ENCODE measurements at places on chromosomes 4 and X.

DNA sequence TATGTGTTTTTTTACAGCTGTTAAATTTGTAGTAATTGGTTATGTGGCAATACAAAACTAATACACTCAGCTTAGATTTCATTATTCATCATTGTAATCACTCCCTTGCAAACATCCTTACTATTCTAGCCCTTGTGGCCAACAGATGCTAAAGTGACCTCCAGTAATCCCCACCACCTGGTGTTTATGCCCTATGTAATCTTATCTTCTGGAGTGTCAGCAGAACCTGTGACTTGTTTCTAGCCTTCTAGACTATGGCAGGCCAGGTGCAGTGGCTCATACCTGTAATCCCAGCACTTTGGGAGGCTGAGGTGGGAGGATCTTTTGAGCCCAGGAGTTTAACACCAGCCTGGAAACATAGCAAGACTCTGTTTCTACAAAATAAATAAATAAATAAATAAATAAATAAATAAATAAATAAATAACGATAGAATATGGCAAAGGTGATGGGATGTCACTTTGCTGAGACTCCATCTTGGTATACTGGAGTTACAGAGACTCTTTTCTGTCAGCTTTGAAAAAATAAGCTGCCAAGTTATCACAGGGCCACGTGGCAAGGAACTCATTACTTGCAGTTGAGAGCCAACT lies 12.3 kb upstream of the TSR2 start:
- no peak for DNase-seq

- no peak for DNase-seq
Measured at GRCh38 chr4:70392057-70392776, 5.5 kb upstream of the OPRPN start.

DNA sequence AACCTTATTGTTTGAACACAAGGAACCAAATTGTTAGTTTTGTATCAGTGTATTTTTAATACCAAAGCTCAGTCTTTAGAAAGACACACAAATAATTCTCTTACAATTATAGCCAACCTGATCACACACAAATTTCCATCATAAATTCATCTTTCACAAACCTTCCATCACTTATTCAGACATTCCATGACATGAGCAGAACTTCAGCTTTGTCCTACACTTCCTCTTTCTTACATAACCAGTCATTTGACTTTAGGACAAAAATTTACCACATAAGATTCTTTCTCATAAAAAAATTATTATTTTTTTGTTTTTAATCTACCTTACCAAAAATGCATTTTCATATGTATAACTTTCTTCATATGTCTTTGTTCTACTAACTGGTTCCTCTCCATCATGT lies 312.2 kb downstream of the GALNTL6 start:
- no peak for DNase-seq

DNA sequence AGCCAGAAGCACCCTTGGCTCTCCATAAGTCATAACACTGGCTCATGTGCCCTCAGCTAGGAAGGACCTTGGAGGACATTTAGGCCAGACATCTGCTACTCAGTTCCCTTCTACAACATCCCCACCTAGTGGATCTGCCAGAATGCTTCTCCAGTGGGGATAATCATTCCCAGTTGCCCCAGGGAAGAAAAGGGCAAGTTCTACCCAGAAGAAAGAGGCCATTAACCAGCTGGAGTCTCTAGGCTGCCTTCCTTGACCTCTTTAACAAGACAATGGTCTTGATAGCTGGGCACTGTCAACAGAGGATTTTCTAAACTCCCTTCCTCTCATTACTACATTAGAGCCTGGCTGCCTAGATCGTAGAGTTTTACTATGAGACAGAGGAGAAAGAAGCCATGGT lies 42.0 kb downstream of the LGI2 start:
- no peak for DNase-seq

GRCh38 chr4:184201179-184201578 lies 16.5 kb downstream of the ENPP6 start:
- no peak for DNase-seq

DNA sequence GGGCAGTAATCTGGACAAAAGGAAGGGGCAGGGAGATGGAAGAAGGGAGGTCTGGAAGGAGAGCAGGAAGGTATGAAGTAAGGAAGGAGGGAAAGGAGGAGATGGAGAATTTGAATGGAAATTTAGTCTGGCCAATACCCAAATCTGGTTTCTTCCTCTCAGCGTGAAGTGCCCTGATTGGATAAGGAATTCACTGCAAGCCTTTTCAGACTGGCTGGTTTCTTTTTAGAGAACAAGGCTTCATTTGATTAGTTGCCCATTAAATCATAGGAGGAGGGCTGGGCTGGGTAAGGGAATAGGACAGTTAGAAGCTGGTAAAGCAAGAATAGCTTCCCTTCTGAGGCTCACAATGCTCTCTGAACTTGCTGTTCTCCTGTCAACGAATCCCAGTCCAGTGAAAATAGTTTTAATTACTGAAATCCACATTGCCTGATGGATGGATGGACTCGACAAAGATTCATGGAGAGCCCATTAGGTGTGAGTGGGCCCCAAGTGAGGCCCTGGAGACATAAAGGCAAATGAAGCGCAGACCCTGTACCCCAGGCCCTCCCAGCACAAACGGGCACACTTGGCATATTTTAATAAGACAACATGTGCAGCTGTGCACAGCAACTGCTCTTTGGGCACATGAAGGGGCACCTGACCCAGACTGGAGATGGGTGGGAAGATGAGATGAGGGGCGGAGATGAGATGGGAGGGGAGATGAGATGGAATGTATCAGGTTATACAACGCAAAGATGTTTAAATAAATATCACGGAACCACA lies 347.1 kb upstream of the GATB start:
- no peak for DNase-seq

DNA sequence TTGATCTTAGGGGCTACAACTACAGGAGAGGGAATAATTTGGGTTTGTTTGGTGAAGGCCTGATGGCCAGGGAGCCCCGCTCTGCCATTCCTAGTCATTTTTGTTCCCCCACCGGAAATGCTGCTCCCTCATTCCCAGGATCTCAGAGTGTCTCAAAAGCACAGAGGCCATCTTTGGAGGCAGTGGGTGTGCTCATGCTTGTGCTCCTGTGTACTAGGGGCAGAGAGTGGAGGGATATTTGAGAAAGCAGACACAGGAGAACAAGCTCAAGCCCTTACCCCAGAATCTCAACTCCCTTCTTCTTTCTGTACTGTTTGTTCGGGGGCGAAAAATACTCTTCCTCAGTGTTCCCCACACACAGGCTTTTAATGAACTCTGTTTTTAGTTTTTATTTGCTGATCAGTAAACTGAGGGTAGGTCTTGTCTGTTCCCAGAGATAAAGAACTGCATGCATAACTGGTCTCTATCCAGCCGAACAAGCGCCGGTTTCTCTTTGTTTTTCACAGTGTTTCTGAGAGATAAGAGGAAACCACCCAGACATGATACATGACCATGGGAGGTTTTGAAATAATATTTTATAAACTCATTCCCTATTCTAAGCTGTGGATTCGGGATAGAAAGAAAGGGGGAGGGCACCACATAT lies 32.9 kb upstream of the XK start:
- no peak for DNase-seq

GRCh38 chr4:141241986-141242385 lies 21.3 kb downstream of the ZNF330 start:
- no peak for DNase-seq

DNA sequence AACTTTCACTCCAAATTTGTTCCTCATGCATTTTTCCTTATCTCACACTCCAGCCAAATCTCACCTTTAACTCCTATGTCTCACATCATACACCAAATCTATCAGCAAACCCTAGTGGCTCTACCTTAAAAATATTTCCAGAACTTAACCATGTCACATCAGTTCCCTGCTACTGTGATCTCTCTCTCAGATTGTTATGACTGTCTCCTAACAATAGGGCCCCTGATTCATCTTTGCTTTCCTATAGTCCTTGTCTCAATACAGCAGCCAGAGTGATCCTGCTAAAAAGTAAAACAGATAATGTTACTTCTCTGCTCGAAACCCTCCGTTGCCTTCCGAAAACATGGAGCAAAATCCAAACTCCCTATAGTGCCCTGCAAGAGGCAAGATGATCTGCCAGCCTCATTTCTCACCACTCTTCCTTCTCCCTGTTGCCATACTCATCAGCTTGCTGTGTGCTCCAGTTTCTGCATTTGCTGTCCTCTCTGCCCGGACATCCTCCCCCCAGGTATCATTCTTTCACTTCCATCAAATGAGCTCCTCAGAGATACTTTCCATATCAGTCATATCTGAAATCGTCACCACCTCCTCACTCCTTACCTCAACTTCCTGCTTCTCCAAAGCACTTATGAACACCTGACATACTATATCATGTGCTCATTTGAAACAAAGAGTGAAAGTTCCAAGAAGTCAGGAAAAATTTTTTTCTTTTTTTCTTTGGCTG lies 293.4 kb upstream of the NR3C2 start:
- no peak for DNase-seq

DNA sequence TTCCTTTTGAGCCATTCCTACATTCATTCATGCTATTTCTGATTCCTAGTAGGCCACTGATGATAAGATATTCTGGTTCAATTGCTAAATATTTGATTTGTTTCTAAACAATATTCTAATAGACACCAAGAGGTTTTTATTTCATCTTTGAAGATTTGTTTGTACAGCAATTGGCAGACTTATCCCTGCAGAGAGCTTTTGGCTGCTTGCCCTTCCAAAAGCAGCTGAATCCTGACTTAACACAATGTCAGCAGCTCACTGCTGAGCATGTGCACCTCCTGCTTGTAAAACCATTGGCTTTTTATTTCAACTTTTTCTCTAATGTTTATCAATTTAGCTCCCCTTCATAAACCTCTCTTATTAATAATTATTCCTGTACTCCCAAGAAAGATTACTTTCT lies 45.3 kb downstream of the MMRN1 start:
- no peak for DNase-seq

DNA sequence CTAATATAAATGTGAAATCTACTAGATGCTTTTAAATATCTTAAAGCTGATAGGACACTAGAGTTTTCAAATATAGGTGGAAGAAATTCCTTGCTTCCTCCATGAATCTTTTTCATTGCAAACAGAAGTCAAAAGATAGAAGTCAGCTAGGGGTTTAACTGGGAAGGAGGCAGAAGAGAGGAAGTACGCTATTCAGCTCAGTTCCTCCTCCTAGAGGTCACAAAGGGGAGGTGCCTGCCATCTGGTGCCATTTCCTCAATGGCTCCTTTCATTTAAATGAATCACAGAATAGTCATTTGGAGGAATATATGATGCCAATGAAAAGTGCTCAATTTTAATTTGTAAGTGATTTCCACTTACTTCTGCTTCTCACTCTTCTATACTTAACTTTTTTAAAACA lies 8.5 kb downstream of the COL25A1 start:
- no peak for DNase-seq

DNA sequence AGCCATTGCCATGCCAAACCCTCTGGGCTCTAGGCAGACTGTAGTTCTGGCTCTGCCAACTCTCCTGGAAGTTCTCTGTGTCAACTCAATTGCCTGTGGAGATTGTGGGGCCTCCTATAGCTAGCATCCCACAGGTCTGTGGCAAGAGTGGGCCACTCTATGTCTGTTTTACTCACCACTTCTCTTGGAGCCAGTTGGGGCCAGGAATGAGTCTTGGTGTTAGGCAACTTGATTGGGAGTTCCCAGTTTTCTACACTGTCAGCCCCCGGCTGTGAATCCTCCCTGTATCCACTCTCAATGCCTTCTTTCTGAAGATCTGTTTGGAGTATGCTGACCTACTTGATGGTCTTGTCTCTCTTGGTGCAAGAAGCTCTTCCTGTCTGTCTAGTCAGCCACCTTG lies 48.2 kb upstream of the EPGN start:
- no peak for DNase-seq

DNA sequence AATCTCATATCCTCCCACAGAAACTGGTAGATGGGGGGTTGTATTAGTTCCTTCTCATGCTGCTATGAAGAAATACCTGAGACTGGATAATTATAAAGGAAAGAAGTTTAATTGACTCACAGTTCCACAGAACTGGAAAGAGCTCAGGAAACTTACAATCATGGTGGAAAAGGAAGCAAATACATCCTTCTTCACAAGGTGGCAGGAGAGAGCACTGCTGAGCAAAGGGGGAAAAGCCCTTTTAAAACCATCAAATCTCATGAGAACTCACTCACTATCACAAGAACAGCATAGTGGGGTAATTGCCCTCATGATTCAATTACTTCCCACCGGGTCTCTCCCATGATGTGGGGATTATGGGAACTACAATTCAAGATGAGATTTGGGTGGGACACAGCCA lies 250.5 kb upstream of the GPRIN3 start:
- no peak for DNase-seq

DNA sequence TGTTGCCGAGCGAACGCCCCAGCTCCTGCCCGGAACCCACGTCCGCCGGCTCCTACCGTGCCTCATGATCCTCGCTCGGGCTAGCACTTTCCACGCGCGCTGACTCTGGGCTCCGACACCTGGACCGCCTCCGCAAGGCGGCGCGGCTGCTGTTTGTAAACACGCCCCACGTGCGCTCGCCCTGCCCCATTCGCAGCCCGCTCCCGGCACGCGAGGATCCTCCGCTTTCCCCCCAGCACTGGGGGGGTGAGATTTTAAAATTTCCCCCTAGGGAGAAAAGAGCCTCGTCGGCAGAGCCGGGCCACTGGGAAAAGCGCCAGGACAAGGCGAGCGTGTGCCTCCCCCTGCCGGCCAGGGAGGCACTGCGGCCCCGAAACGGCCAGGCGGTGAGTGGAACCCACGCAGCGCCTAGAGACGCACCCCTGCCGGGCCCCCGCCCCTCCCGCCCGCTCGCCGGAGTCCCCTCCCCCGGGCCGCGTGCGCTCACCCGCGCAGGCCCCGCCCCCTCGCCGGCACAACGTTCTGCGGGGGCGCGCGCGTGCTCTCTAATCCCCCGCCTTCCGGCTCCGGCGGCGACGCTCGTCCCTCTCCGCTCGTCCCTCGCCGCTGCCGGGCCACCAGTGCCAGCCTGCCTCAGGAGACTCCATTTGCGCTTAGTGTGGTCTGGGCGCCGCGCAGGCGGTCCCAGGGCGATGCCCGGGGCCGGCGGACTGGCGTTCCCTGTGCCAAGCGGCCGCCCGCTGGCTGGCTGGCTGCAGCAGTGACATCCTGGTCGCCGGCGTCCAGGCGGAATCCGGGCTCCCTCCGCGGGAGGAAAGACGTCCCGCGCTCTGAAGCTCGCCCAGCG lies at the start of gene TIGD2:
Gene TIGD2, plus strand, starts transcription at position 548 of the 847 bp plus-strand sequence. CDS start 1,442 bp downstream, outside the sequence.
- peak; percentile 82 for DNase-seq

- DNase-seq: no peak
Measured at GRCh38 chr4:17797808-17798207, 12.7 kb downstream of the DCAF16 start.

GRCh38 chr4:113820108-113820507 lies 58.6 kb upstream of the CAMK2D start:
- no peak for DNase-seq

DNA sequence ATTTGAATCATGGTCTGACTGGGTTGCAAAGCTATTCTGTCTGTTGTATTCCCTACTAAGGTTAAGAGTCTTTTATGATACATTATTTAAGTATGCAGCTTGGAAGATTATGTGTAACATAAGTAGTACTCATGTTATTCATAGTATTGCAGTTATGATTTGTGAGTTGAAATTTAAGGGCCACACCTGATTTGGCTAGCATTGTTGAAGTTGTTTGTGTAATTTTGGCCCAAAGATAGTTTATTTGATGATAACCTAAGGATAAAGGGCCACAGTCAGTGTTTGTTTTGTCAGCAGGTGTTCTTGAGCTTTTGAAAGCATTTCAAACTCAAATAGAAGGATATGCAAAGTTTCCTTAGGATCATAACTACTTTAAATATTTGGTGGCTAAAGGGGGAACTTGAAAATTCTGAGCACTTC lies 38.9 kb downstream of the NUDT9 start:
- DNase-seq: no peak

GRCh38 chrX:11960031-11960430 lies 178.2 kb upstream of the FRMPD4 start:
- DNase-seq: no peak
